Fibroblast of skin of left quadriceps (primary cell): ENCODE measurements at places on chromosomes 12 and 14.

- DNase-seq: no peak
These were observed 4.5 kb upstream of the GLIPR1 start for GRCh38 chr12:75476071-75476470.

DNA sequence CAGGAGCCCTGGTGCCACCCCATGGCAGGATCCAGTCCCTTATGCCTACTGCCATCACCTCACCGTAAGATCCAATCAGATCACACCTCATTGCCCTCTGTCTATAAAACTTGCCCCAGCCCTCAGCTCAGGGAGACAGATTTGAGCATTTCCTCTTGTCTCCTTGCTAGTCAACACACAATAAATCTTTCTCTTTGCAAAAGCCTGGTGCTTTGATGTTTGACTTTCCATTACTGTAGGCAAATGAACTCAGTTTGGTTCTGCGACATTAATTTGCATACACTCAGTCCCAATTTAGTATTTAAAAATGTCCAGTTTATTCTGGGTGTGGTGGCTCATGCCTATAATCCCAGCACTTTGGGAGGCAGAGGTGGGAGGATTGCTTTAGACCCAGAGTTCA lies 188.4 kb downstream of the AEBP2 start:
- DNase-seq: no peak

- DNase-seq: no peak
These were observed 530 bp downstream of the ARL1 start for GRCh38 chr12:101407049-101407435.

DNA sequence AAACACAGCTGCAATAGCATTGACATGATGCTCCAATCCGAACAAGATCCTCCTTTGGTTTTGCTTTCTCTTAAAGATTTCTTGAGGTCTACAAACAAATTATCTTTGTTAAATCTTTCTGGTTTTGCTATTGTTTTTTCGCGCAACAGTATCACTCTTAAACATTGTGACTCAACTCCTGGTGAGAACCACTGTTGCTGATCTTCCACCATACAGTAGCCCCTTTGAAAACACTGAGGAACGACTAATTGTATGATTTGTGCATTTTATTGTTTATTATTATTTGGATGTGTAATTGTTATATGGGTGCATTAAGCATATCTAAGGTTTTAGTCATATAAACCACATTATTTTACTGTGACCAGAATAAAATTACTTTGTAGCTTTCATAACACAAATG lies 282.8 kb downstream of the EGLN3 start:
- DNase-seq: peak; percentile 8

GRCh38 chr14:99745307-99745951 lies 47.8 kb upstream of the EML1 start:
- peak; percentile 40 for DNase-seq

DNA sequence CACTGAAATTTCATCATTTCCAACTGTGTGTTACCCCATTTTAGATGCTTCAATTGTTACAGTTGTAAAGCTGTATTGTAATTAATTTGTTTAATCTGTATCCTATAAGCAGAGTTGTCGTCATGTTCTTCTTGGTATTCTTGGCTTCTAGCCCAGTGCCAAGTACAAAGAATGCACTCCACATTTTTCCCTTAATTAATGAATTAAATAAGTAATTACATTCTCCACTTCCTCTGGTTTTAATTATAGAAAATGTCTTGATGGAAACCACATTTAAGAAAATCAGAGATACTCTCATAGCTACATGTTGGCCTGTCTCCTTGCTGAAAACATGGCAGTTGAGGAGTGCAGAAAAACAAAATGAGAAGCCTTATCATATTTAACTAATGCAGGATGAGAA lies 746 bp downstream of the DNAI7 start:
- DNase-seq: peak; percentile 78

DNA sequence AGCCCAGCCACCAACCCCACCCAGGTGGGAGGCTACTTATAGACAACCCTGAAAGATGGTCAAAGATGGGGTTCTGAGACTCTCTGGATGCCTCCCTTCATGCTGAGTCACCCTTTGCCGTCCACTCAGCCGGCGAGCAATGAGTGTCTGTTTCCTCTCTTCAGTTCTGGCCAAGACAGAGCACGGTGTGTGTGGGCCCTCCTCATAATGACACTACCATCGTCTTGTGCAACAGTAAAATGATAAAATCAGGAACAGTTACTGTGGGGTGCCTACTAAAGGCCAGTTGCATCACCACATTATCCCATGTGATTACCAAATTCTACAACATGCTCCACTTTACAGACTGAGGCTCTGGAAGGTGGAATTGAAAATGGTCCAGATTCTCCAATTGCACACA lies 7.0 kb upstream of the BDKRB1 start:
- DNase-seq: peak; percentile 81

GRCh38 chr12:128726886-128727285 lies 96.9 kb downstream of the SLC15A4 start:
- DNase-seq: no peak

DNA sequence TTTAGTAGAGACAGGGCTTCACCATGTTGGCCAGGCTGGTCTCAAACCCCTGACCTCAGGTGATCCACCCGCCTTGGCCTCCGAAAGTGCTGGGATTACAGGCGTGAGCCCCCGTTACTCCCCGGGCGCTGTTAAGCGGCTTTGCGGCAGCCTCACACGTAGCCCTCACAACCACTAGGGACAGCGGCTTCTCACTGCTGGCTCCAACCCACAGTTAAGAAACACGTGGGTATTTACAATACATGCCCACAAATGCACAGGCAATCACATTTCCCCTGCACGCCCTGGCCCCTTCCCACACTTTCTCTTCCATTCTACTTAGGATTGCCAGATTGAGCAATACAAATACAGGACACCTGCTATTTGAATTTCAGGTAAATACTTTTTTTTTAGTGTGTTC lies 37.0 kb upstream of the EIF5 start:
- no peak for DNase-seq

DNA sequence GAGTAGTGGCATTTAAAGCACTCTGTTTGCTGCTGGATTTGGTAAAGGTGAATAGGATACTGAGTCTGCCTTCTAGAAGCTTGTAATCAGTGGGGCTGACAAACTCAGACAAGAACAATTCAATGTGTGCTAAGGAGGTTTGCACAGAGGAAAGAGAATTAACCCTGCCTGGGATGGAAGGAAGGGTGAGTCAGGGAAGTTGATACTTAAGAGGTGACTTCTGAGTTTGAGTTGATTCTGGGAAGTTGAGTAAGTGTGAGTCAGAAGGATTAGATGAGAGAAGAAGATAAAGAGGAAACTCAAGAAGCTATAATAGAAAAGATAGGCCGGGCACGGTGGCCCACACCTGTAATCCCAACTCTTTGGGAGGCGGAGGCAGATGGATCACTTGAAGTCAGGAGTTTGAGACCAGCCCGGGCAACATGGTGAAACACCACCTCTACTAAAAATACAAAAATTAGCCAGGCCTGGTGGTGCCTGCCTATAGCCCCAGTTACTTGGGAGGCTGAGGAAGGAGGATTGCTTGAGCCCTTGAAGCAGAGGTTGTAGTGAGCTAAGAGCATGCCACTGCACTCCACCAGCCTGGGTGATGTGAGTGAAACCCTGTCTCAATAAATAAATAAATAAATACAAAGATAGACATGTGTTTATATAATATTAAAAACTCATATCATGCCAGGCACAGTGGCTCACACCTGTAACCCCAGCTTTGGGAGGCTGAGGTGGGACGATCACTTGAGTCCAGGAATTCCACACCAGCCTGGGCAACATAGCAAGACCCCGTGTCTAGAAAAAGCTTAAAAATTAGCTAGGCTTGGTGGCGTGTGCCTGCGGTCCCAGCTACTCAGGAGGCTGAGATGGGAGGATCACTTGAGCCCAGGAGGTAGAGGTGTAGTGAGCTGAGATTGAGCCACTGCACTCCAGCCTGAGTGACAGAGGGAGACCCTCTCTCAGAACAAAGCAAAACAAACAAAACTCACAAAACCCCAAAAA lies 126.8 kb upstream of the CPM start:
- peak; percentile 65 for DNase-seq

- DNase-seq: no peak
These were observed 8.7 kb downstream of the SYNE3 start for GRCh38 chr14:95507701-95508103.

GRCh38 chr12:99261256-99261655 lies 386.3 kb upstream of the GARIN6 start:
- DNase-seq: no peak

GRCh38 chr14:97878727-97879126 lies 1081.5 kb downstream of the VRK1 start:
- DNase-seq: peak; percentile 60

GRCh38 chr12:107344035-107344808 lies 250.9 kb upstream of the CRY1 start:
- DNase-seq: no peak

DNA sequence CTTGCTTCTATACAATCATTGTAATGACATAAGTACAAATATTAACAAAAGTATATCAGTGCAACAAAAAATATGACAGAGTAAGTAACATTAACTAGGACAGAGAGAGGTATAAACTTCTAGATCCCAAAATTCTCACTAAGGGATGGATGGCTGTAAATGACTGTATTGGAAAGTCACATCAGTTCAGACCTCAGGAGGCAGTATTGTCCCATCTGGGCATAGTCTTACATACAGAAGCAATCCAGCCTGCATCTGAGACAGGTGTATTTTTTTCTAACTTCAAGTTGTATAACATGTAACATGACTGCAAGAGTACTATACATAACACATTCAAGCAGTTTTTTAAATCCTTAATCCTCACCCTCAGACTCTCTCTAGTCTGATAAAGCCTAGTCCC lies 99.0 kb downstream of the GARIN6 start:
- no peak for DNase-seq

- DNase-seq: no peak
These were observed 1153.5 kb downstream of the AACS start for GRCh38 chr12:126218697-126219096.

DNA sequence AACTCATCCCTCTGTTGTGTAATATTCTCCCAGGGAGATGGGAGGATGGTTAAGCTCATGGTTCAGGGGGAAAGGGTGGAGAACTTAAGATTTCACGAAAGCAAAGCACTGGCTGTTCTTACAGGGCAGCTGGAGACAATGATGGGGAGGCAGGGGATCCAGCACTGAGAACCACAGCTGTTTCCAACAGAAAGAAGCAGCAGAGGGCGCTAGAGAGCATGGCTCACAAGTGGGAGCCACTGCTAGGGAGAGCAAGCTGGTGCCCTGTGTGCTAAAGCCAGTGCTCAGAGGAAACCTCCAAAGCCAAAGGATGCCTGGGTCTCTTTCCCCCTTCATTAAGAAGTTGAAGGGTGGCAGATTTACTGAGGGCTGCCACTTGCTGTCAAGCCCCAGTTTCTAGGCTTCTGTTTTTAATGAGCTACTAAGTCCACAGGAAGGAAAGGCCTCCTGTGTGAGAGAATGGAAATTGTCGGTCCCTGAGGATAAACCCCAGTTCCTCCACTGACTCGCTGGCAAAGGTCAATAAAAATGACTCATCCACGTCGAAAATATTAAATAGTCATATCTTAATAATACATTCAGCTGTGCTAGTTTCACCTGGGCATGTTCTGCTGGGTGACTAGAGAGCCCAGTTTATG lies 199.7 kb downstream of the ANO2 start:
- DNase-seq: peak; percentile 55

DNA sequence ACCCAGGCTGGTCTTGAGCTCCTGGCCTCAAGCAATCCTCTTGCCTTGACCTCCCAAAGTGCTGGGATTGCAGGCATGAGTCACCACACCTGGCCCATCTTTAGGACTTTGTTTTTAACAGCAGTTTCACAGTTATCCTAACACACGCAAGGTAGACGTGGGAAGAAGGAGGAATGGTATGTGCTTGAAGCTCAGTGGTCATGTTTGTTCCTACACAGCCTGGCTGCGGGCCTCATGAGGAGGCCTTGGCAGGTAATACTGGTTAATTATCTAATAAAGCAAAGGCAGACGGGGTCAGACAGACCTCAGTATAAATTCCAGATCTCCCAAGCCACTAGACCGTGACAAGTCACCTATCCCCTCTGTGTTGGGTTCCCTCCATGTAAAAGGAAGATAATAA lies 271.8 kb downstream of the PCNX1 start:
- DNase-seq: no peak

DNA sequence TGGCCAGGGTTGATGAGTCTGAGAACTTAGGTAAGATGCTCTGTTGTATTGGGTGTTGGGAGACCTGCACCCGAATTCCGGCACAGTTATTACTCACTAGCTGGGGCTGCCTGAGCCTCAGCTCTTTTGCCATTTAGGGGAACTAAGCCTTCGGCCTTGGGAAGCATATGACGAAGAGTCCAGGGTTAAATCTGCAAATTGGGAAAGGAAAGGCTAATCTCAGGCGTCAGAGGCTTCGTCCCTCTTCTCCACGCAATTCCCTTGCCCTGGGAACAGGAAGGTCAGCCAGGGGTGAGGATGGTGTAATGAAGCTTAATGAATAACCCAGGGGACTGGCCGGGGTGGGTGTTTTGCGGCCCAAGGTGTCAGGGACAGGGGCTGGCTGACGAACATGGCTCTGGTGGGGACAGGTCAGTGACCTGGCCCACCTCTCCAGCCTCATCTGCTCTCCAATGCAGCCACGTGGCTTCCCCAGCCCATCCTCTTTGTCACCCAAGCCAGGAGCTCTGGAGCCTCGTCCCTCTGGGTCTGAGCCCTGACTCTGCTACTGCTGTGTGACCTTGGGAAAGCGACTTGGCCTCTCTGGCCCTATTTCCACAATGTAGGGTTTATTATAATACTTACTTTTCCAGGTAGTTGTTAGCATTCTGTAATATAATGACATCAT lies 3.8 kb upstream of the SDSL start:
- no peak for DNase-seq

DNA sequence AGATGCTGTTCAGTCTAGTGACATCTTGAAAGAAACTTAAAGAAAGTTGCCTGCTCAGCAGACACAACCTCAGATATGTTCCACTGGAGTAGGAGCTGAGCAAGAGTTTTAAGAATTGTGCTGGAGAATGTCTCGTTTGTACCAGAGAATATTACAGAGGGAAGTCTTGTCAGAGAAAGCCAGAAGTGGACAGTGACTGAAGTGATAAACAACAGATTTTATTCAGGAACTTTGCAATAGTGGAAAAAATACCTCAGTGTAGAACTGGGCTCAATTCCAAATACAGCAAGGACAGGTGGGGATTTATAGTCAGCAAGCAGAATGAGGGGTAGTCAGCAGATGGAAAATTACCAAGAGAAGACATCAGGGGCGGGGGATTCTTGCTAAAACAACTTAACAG lies 18.6 kb downstream of the ZDHHC17 start:
- DNase-seq: no peak

GRCh38 chr12:77481687-77482086 lies 349.0 kb upstream of the NAV3 start:
- no peak for DNase-seq

DNA sequence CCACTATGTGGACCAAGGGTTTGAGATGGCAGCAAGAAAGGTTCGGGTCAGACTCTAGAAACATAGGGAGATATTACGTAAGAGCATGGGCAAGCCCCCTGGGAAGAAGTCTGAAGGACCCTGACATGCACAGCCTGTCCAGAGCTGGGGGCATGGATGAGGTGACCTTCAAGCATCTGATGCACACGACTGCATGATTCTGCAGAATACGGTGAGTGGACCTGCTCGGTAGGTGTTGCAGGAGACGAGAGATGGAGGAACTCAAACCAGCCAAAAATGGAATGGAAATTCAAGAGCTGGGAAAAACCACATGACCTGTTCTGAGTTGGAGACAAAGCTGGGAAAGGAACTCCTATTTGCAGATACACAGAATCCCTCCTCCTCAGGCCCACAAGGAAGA lies 43.6 kb downstream of the ANO2 start:
- DNase-seq: no peak
